Activated CD4-positive, alpha-beta memory T cell treated with anti-CD3 and anti-CD28 coated beads for 36 hours (primary cell): ENCODE measurements at places on chromosomes 6 and 20. TPM values are rescaled to one million over a fixed set of nuclear protein-coding genes. Genes with fewer than 3 reads are reported as not detected.
A peak's percentile ranks its signal among the peaks of the same experiment; 100 is the strongest.

DNA sequence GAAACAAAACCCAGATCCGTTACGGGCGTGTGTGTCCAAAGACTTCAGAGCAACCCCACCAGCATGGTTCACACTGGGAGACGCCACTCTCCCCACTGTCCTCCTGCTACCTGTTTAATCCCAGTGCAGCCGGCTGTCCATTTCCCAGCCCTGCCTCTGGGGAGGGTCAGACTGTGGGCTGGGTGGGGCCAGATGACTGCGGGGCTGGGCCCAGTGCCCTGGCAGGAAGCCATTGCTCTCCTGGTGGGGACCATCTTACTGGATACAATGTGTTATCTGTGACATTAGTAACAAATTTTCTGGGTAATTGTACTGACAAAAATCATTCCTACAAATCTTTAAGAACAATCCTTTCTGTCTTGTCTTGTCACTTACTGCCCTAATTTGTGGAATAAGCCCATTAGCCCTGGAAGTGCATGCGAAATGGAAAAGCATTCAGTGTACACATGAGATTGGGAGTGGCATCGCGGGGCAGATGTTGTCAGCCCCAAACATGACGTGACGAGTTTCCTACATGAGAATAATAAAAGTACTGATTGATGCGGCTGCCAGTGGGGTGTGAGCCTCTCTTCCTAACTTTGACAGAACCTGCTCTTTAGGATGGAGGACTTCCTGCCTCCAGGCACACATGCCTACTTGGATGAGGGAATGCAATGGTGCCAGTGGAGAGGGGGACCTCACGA lies 37.9 kb upstream of the PCMTD2 start:
- H3K27me3 ChIP-seq, result no peaks in the 10 kb centered on the region
- H3K4me3 ChIP-seq, result no peak overlapping the region
- H3K27ac ChIP-seq, result no peak overlapping the region
- H3K36me3 ChIP-seq, result no peaks in the 10 kb centered on the region
- DNase-seq, result no peak

- H3K27me3 ChIP-seq, result peaks cover 1% of the 10 kb centered on the region
- H3K4me3 ChIP-seq, result no peak overlapping the region
- no peak for DNase-seq
- no peaks in the 10 kb centered on the region for H3K36me3 ChIP-seq
- H3K4me1 ChIP-seq, result peaks cover 4% of the 10 kb centered on the region
- no peak overlapping the region for H3K27ac ChIP-seq
Observed at GRCh38 chr20:8398263-8399051, 266.4 kb downstream of the PLCB1 start.

GRCh38 chr6:138371452-138371711 lies 6.3 kb upstream of the SMIM28 start:
- no peak overlapping the region for H3K4me3 ChIP-seq
- peaks cover 8% of the 10 kb centered on the region for H3K27me3 ChIP-seq
- H3K36me3 ChIP-seq, result no peaks in the 10 kb centered on the region
- no peak for DNase-seq
- H3K4me1 ChIP-seq, result no peaks in the 10 kb centered on the region

FARS2 gene
- total RNA-seq, result 23.7 TPM

GRCh38 chr6:105495515-105495914 lies 92.6 kb upstream of the PREP start:
- DNase-seq, result no peak
- peaks cover 13% of the 10 kb centered on the region for H3K4me1 ChIP-seq
- H3K4me3 ChIP-seq, result no peak overlapping the region
- H3K36me3 ChIP-seq, result no peaks in the 10 kb centered on the region
- H3K27ac ChIP-seq, result no peak overlapping the region

- peaks cover 9% of the 10 kb centered on the region for H3K4me1 ChIP-seq
- no peak for DNase-seq
- H3K36me3 ChIP-seq, result no peaks in the 10 kb centered on the region
- H3K27me3 ChIP-seq, result peaks cover 3% of the 10 kb centered on the region
- no peak overlapping the region for H3K4me3 ChIP-seq
- H3K27ac ChIP-seq, result no peak overlapping the region
Observed at GRCh38 chr6:132731086-132731485, 17.2 kb upstream of the VNN1 start.

DNA sequence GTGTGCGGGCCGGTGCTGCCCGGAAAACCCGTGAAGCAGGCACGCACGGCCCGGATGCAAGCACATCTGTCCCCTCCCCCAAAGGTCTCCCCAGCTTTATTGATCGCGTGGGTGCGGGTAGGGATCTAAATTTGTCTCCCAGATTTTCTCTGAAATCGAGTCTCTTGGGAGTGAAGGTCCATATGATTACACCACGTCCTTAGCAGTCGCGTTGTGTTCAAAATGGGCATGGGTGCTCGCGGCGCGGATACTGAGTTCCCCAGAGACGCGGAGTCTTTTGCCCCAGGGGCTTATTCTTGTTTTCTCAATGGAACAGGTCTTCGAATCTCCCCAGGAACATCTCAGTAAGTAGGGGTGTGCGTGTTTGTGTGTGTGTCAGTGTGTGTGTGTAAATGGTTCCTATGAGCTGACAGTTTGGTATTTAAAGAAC lies 2.8 kb upstream of the ZNF292 start:
- H3K36me3 ChIP-seq, result peaks cover 10% of the 10 kb centered on the region
- peaks cover 1% of the 10 kb centered on the region for H3K27me3 ChIP-seq
- H3K4me3 ChIP-seq, result peak overlapping the region; percentile 88
- DNase-seq, result no peak
- H3K4me1 ChIP-seq, result peaks cover 27% of the 10 kb centered on the region
- H3K27ac ChIP-seq, result peak overlapping the region; percentile 97

ZNF165 gene
- 4.0 TPM for total RNA-seq

GRCh38 chr6:162705736-162706135 lies 21.8 kb downstream of the PRKN start:
- H3K27ac ChIP-seq, result no peak overlapping the region
- peaks cover 2% of the 10 kb centered on the region for H3K27me3 ChIP-seq
- no peak overlapping the region for H3K4me3 ChIP-seq
- no peak for DNase-seq
- H3K36me3 ChIP-seq, result no peaks in the 10 kb centered on the region

- H3K4me3 ChIP-seq, result no peak overlapping the region
- no peaks in the 10 kb centered on the region for H3K36me3 ChIP-seq
- H3K27ac ChIP-seq, result no peak overlapping the region
Observed at GRCh38 chr6:134020071-134020470, 32.4 kb downstream of the SLC2A12 start.
